Peyer's patch (tissue), 4 donors: ENCODE measurements at places on chromosomes 6 and 20. TPM values are rescaled to one million over a fixed set of nuclear protein-coding genes. Genes with fewer than 3 reads are reported as not detected.

DNA sequence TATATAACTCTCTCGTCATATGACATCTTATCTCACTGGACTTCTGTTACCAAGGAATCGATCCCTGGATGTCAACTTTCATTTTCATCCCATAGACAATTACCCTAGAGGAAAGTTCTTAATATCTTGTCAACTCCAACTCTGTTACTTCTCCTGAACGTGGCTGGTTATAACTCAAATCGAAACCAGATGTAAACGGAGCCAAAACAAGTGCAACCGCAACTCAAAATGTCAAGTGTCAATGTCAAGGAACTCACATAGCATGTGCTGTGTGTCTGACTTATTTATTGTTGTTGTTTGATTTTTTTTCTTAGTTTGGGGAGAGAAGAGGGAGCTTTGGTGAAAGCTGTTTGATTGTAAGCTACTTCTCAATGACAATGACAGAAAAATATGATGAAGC, 108.6 kb downstream of the VIP start:
- DNase-seq: no peak

- no peak for DNase-seq
These were observed 70.2 kb upstream of the ADGRF1 start for GRCh38 chr6:47112317-47112716.

DNA sequence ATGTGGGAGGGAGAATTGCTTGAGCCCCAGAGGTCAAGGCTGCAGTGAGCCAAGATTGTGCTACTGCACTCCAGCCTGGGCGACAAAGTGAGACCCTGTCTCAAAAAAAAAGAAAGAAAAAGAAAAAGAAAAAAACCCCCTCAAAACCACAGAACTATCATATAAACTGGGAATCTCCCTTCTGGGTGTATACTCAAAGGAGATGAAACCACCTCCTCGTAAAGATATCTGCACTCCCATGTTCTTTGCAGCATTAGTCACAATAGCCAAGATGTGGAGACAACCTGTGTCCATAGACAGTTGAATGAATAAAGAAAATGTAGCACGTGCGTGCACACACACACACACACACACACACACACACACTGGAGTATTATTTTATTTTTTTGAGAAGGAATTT, 8.5 kb upstream of the AFG1L start:
- no peak for DNase-seq

DNA sequence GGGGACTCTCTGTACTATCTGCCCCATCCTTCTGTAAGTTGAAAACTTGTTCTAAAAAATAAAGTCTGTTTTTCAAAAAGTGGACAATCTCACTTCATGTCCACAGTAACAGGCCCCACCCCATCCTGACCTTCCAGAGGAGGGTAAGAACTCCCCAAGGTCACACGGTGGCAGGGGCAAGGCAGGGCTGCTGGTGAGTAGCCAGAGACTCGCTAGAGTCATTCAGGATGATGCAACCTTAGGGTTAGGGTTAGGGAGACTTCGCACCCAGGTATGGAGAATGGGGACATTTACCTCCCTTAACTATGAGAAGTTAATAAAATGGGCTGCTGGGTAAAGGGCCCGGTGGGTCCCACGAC, 15.4 kb downstream of the PEDS1 start:
- DNase-seq: no peak

DNA sequence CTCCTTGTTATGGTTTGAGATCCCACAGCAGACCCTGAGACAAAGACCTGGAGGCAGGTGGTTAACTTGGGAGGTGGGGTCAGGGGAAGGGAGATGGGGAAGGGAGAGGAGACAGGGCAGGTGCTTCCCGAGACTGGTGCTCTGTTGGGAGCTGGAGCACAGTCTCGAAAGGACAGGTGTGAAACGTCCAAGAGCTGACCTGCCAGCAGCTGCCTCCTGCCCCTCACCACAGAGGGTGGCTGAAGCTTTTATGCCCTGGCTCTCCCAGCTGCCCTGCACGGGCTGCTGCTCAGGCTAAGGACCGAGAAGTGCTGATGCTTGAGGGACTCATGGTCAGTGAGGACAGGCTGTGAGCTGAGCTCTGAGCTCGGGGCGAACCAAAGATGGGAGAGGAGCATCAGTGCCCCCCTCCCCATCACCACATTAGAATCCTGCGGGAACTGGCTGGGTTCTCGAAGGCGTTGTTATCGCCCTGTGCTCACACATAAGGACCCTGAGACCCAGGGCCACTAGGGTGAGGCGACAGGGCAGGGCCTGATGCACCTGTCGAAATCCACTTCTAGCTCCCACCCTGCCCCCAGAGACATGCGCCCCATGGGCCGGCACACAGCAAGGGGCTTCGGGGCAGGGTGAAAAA, 25.3 kb upstream of the CD93 start:
- DNase-seq: no peak

DNA sequence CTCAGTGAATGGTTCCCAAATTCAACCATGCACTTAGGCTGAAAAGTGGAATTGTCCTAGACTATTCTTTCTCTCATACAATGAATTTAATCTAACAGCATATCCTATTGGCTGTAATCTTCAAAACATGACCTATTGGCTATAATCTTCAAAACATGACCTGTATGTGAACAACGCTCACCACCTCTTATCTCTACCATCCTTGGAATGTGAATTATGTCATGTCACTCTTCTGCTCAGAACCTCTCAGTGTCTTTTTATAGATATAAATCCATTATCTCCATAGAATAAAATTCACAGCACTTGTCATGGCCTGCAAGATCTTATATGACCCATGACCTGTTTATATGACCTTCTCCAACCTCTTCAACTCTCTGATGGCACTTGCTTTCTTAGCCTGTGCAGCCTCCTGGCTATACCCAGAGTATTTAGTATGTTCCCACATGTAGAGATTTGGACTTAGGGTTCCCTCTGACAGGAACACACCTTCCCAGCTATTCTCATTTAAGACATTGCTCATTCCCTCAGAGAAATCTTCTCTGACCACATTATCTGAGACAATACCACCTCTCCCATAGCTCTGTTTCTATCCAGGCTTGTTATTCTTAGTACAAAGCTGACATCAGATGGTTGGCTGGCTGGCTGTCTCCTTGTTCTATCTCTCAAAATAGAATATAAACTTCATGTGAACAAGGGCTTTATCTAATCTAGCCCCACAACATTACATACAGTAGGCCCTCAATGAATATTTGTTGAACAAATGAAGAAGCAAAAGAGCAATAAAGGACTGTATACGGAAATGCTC, 275.0 kb upstream of the PREP start:
- no peak for DNase-seq

GRCh38 chr20:12984069-12984765, 24.6 kb upstream of the SPTLC3 start:
- no peak for DNase-seq

The ADGB gene
- total RNA-seq: not detected

The KIF3B gene
- 65.9 TPM for total RNA-seq

DNA sequence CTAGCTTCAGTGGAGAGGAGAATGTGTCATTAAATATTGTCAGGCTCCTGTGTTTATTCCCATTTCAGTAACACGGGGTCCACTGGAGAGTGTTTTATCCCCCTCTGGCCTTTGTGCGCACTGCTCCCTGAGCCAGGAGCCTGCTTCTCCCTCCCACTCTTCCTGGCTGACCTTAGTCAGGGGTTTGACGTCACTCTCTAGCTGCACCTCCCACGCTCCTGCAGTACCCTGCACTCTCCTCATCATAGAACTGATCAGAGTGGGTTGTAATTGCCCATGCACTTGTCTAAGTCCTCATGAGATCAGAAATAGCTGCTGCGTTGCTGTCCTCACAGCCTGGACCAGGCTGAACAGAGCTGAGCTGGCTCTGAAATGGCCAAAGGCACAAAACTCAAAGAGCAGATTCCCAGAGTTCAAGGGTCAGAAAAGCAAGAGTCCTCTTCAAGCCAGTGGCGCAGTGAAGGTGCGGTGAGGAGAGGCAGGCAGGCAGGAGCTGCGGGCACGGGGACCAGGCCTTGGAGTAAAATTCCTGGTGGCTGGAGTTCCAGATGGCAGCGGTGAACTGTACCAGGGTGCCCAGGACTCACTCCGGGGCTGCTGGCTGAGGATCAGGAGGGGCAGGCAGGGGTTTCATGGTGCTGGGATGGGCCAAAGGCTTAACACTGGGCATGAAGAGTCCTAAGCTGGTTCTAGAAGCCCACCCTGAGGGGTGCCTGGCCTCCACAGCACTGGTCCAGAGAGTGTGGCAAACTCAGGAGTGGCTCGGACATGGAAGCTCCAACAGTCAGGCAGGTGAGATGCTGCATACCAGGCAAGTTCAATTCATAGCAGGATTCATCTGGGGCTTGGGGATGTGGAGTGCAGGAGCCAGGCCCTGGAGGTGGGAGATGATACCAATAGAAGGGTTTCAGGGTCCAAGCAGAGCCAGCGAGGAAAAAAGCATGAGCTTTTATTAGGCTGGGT, 170.9 kb downstream of the SCP2D1 start:
- DNase-seq: no peak

The RAD21L1 gene
- not detected for total RNA-seq

GRCh38 chr6:20581070-20581469, 46.8 kb downstream of the CDKAL1 start:
- DNase-seq: no peak

The AGER gene
- 6.0 TPM for total RNA-seq

GRCh38 chr6:111687652-111688051, 82.0 kb upstream of the TRAF3IP2 start:
- DNase-seq: peak; percentile 65

The OR2B6 gene
- not detected for total RNA-seq

DNA sequence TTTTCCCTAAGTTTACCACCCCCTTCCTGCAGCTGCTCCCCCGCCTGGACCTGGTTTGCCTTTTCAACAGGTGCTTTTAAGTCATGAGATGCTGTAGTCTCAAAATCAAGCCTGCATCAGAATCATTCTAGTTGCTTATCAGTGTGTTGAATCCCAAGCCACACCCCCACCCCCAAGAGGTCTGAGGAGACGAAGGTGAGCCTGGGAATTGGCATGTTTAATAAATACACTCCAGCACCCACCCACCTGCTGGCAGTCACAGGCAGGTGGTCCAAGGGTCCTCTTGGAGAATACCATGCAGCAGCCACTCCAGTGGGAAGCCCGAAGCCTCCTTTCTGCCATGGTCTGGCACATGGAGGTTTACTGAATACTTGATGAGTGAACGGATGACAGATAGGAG, 1.1 kb upstream of the ADIG start:
- no peak for DNase-seq

DNA sequence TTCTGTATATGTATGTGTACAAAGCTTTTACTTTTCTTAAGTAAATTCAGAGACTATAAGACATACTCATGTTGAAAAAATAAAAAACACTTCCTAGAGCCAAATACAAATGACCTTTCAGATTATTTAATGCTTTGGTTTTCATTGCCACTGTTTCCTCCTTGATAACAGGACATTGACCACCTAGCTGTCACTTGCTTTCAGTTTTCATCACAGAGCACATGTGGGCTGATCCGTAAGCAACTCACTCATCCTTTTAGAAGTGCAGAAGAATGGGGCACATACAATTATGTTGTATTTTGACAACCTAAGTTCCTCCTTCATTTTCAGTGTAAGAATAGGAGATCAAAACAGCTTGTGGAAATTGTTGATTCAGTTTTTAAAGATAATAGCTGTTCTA, 6.2 kb downstream of the ZBTB2 start:
- no peak for DNase-seq

The HSPA1L gene
- 1.5 TPM for total RNA-seq

DNA sequence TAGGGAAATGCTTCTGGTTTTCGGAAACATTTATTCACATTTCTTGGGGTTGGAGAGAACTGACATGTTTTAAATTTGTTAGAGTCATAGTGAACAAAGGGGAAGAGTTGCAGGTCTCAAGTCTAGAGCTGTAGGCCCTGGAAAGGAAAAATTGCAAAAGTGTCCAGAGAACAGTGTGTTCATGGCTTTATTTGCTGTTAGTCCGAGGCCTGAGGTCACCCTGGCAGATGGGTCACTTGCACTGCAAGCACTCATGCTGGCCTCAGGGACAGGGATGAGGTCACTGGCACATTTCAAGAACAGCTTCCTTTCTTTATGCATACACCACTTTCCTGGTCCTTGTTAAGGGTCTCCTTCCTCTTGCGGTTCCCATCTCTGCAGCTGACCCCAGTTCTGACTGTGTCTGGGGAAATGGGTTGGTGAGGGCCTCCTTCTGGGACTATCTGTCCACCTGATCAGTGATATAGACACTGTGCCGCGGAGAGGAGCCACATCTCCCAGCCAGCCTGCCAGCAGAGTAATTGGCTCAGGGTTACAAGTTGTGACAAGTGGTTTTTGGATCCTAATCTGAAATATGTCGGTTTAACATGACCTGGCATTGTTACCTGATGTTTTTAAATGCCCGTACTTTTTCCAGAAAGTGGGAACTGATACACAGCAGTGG, 194.0 kb downstream of the EYA4 start:
- DNase-seq: no peak

The GTSF1L gene
- not detected for total RNA-seq

DNA sequence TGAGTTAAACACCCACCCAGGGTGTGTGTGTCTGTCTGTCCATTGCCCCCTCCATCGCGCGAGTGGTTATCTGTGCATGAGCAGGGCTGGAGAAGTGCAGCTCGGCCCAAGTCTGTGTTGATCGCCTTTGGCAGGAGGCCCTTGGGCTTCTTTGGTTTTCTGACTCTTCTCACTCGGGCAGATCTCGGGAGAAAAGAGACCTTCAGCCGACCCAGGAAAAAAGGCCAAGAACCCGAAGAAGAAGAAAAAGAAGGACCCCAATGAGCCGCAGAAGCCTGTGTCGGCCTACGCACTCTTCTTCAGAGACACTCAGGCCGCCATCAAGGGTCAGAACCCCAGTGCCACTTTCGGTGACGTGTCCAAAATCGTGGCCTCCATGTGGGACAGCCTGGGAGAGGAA, 132.9 kb downstream of the JPH2 start:
- DNase-seq: no peak

The MUC21 gene
- not detected for total RNA-seq

DNA sequence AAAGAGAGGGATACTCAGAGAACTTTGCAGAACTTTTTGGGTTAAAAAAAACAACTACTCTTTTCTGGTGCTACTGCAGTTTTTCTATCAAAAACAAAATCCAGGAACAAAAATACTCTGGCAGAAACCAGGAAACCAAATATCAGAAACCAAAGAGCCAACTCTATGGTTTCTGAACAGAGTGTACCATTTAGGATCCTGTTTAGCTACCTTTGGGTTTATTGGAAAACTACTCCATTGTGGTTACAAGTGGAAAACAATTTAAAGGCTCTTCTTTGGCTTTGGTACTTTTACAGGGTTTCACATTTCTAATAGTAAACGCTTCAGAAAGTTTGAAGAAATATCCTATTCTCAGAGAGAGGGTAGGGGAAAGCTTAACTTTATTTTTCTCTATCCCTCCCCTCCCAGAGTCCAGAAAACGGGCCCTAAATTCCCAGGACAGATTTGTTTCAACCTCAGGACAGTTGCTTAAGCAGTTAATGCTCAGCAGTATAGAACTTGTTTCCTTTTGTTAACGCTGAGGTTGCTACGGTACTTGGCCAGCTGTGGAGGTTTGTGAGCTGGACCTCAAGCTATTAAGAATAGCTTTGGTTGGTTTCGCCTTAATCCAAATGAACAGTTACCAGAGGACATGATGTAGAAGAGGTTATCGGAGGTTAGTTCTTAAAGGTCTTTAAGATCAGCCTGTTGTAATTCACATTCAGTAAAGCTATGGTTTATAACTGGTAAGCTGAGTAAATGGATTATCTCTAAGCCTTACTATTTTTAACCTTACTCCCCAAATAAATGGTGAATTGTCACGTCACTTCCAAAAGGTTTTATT, 47.9 kb downstream of the FOXO3 start:
- no peak for DNase-seq
